ENCODE measurements at places on chromosomes 11 and 22. TPM values are rescaled to one million over a fixed set of nuclear protein-coding genes. Genes with fewer than 3 reads are reported as not detected.

DNA sequence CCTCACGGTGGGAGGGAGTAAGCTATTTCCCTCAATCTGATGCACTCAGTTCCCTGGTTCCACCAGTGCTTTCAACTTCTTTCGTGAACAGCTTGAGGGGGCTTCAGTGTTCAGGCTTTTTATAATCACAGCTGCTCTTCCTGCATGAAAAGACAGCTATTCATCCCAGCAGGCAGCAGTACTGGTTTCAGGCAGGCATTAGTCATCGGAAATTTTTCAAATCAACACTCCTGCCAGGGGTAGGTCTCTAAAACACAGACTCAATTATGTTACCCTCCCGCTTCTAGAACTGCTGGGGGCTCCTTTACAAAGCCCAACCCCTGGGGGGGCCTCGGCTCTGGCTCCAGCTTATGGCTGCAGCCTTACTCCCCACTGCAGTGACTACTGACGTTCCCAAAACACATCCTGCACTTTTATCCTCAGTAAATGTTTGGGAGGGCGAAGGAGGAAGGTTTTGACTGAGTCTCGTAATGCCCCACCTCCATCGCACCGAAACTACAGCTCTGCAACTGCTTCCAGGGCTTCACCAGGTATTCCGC, 5.8 kb downstream of the POLDIP3 start:
- no peak overlapping the region for H3K4me3 ChIP-seq
- H3K27ac ChIP-seq: peak overlapping the region; percentile 70
- H3K36me3 ChIP-seq: peaks cover 10% of the 10 kb centered on the region
- DNase-seq: no peak

DNA sequence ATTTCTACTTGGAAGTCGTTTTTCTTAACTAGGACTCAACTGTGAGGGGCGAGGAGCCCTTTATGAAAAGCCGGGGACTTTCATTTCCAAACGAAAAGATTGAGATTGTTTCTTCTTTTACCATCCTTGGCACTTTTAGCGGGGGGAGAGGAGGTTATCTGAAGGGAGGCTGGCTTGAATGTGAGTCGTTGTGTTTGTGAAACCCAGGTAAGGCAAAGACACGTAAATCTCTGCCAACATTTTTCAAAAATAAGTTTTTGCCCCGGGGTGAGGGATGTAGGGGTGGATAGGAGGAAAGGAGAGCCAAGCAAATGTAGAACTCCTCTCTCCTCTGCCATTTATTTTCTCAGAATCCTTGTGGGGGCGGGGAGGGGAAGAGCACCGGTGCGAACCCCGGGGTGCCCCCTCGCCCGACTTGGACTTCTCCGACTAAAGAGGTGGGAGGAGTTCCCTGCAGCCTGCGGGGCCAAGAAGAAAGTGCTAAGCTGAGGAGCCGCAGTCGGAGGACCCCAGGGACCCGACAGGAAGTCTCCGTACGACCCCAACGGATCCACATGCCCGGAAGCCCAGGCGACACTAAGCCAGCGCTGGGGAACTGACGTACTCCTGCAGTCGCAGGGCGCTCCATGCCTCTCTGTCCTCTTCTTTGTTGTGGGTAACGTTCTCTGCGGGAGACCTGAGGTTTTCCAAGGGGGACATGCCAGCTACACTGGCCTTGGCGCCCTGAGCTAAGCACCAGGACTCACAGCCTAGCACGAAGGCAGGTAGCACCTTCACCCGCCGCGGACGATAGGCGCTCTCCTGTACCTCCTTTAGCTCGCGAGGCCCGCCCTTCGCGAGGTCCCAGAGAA, 2.4 kb upstream of the WT1 start:
- H3K36me3 ChIP-seq: no peaks in the 10 kb centered on the region
- H3K4me3 ChIP-seq: peak overlapping the region; percentile 83
- H3K27me3 ChIP-seq: no peaks in the 10 kb centered on the region
- peaks cover 38% of the 10 kb centered on the region for H3K4me1 ChIP-seq

GRCh38 chr22:27312966-27313855, 488.3 kb downstream of the MN1 start:
- no peaks in the 10 kb centered on the region for H3K27me3 ChIP-seq
- no peak overlapping the region for H3K27ac ChIP-seq
- DNase-seq: no peak
- H3K4me3 ChIP-seq: no peak overlapping the region

GRCh38 chr11:103649401-103649895, 387.0 kb upstream of the DDI1 start:
- H3K27ac ChIP-seq: no peak overlapping the region
- no peaks in the 10 kb centered on the region for H3K27me3 ChIP-seq
- H3K4me3 ChIP-seq: no peak overlapping the region
- H3K36me3 ChIP-seq: no peaks in the 10 kb centered on the region
- no peaks in the 10 kb centered on the region for H3K4me1 ChIP-seq

DNA sequence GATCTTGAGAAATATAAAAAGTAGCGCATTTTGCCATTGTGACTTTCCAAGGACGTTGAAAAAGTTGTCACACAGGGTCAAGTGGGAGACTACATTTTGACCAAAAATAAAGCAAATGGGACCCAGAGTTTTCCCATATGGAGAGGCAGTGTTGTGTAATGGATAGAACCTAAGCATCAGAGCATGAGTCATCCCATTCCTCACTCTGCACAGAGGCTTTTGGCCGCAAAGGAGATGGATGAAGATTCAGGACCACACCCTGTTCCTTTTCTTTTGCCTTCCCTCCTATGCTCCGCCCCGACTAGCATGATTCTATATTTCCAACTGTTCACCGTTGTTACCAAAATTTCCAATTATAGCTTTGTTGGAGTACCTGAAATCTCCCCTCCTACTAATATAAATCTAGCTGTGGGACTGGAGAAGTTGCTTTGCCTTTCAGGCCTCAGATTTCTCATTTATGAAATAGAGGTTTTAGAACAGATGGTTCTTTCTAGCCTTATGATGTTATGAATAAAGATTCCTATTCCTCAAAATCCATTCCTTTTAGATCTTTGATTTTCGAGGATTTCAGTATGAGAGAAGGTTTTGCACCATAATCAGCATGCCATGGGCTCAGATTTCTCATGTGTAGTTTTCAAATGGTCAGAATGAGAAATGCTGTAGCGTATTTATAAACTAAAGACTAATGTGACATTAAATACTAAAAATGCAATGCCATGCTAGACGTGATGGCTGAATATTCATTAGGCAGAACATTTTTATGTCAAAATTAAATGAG, 921.9 kb upstream of the TENM4 start:
- no peak overlapping the region for H3K27ac ChIP-seq
- no peaks in the 10 kb centered on the region for H3K36me3 ChIP-seq
- no peaks in the 10 kb centered on the region for H3K27me3 ChIP-seq
- DNase-seq: no peak
- no peak overlapping the region for H3K4me3 ChIP-seq

- H3K4me1 ChIP-seq: peaks cover under 1% of the 10 kb centered on the region
- no peak overlapping the region for H3K4me3 ChIP-seq
- no peaks in the 10 kb centered on the region for H3K27me3 ChIP-seq
- no peak for DNase-seq
Measured at GRCh38 chr11:12241401-12241800, 131.0 kb downstream of the MICAL2 start.

GRCh38 chr22:26665813-26666231, 8.4 kb downstream of the MIAT start:
- no peak overlapping the region for H3K4me3 ChIP-seq
- no peaks in the 10 kb centered on the region for H3K27me3 ChIP-seq
- DNase-seq: no peak
- H3K36me3 ChIP-seq: no peaks in the 10 kb centered on the region
- no peaks in the 10 kb centered on the region for H3K4me1 ChIP-seq

- no peaks in the 10 kb centered on the region for H3K4me1 ChIP-seq
- H3K27ac ChIP-seq: no peak overlapping the region
- no peak for DNase-seq
- H3K27me3 ChIP-seq: no peaks in the 10 kb centered on the region
Measured at GRCh38 chr22:23536821-23537345, 43.2 kb downstream of the IGLL1 start.

GRCh38 chr11:45332276-45332934, 46.3 kb upstream of the SYT13 start:
- no peaks in the 10 kb centered on the region for H3K4me1 ChIP-seq
- peak; percentile 78 for DNase-seq
- peak overlapping the region; percentile 59 for H3K27ac ChIP-seq
- H3K4me3 ChIP-seq: peak overlapping the region; percentile 13
- no peaks in the 10 kb centered on the region for H3K36me3 ChIP-seq

- H3K27ac ChIP-seq: no peak overlapping the region
- no peak overlapping the region for H3K4me3 ChIP-seq
- no peaks in the 10 kb centered on the region for H3K27me3 ChIP-seq
- H3K36me3 ChIP-seq: no peaks in the 10 kb centered on the region
Measured at GRCh38 chr11:58830673-58831301, 13.7 kb downstream of the GLYATL2 start.

DNA sequence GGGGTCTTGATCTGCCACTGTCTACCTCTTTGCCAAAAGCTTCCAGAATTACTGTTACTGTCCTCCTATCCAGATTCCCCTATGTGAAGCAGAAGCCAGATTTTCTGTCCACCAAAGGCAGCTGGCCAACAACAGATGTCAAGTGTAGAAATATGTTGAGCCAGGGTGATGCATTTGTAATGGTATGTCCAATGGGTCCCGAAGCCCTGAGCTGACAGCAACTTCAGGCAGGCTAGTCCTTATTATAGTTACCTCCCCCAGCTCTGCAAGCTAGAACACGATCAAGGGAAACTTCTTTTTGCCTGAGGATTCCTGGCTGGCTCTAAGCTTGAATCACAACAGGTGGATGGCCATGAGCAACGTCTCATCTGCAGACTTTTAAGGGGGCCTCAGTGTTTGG, 10.2 kb downstream of the PAMR1 start:
- H3K4me1 ChIP-seq: peaks cover 8% of the 10 kb centered on the region
- no peak overlapping the region for H3K4me3 ChIP-seq
- H3K36me3 ChIP-seq: no peaks in the 10 kb centered on the region
- H3K27me3 ChIP-seq: no peaks in the 10 kb centered on the region
- no peak overlapping the region for H3K27ac ChIP-seq
- no peak for DNase-seq

DNA sequence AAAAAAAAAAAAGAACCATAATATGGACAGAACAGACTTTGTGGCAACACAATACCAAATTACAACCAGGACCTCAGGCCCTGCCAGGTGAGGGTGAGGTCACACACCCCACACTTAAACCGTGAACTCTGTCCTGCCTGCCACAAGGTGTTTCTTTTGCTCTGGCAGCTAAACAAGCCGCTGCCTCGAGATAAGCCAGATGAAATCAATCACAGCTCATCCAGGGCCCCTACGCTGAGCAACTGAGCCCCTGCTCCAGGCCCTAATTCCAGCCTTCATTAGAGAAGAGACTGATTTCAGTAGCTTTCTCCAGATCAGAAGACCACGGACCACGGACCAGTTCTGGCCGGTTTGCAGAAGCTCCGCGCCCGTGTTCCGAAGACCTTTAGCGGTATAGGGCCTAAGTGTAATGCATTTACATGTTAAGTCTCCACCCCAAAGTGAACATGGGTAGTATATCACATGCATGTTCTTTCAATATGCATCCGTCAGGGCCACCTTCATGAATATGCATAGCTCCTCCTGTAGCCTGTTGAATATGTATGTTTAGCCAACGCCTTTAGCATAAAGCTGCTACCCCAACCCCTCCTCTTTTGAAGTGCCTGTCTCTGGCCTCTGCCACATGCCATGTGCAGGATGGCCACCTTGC, 14.8 kb upstream of the RAC2 start:
- no peak overlapping the region for H3K4me3 ChIP-seq
- H3K4me1 ChIP-seq: no peaks in the 10 kb centered on the region
- DNase-seq: no peak
- H3K27ac ChIP-seq: no peak overlapping the region
- H3K36me3 ChIP-seq: no peaks in the 10 kb centered on the region
- H3K27me3 ChIP-seq: no peaks in the 10 kb centered on the region

UBQLN3 gene
- total RNA-seq: not detected

PLEKHA7 gene
- total RNA-seq: 45.9 TPM

NNMT gene
- total RNA-seq: 898 TPM

KRTAP5-5 gene
- total RNA-seq: not detected

KDM4D gene
- total RNA-seq: 0.25 TPM

SYT9 gene
- total RNA-seq: 2.9 TPM
